ENCODE measurements at places on chromosomes 3 and 15. TPM values are rescaled to one million over a fixed set of nuclear protein-coding genes. Genes with fewer than 3 reads are reported as not detected.

Gene SLC22A13
- 0.07 TPM for total RNA-seq

Gene ISG20
- total RNA-seq = 8.8 TPM

Gene CHAC1
- 5.9 TPM for total RNA-seq

Gene DUOXA1
- 52.8 TPM for total RNA-seq

All from airway epithelial cell (primary cell).